ENCODE measurements at places on chromosomes 16 and 17.

DNA sequence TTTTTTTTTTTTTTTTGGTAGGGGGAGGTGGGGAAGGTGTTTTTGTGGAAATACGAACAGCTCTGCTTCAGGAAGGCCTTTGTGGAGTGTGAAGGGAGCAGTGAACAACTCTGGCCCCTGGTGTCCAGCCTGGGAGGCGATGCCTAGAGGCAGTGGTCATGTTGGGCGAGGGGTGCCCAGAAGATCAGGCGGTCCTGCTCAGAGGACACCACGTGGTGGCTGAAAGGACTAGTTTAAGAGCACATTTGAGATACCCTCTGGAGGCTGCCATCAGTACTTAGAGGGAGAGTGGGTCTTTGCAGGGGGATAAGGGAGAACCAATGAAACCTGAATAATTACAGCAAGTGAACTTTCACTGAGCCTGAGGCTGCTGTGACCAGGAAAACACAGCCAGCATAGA, 40.1 kb upstream of the RHOT1 start:
- no peak for DNase-seq

- no peak for DNase-seq
Measured at GRCh38 chr16:89360760-89361435, 129.5 kb downstream of the ANKRD11 start.

DNA sequence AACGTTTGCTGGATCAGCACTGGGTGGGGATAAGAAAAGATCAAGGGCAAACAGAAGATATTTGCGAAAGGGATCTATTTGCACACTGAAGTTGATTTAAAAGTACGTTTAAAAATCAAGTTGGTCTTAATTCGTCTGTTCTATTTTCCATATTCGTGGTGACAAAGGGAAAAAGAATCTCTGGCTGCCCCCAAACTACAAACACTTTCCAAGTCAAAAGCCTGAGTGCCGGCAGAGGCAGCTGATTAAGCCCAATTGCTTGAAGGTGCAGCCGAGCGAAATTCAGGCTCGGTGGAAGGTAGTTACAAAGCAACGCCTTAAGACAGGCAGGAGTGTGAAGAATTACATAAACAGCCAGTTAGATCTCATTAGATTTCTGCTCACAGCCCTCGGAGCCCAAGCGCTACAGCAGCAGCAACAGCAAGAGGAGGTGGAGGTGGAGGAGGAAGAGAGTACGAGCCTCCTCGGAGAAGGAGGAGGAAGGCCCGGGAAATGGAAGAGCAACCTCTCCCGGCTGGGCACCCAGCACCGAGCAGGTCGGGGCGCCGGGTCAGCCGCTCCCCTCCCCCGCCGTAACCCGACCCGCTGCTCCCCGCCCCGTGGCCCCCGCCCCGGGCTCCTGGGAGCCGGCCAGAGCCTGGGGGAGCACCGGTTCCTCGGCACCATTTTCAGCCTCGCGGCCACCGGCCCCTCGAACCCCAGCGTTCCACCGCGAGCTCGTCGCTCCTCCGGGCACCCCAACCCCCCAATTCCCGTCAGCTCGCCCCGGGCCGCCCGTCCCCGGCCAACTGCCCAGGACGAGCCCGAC, 890 bp downstream of the TOB1 start:
- DNase-seq, result peak; percentile 37

DNA sequence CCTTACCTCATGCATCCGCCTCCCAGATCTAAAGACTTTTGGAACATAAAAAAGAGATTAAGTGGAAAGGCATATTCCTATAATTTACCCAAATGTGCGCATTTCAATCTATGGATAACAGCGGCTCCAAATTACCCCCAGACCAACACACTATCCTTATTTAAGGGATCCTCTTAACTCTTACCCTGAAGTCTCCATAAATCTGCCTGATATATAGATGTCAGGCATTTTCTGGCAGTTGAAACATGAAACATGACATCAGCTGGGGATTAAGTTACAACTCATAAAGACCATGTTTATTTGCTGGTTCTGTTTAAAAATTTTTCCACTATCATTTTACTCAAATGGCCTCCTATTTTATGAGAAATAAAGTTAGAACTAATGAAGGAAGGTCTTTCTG, 478.5 kb upstream of the SALL1 start:
- DNase-seq, result no peak

- no peak for DNase-seq
Measured at GRCh38 chr17:78971756-78972506, 7.8 kb downstream of the LGALS3BP start.

DNA sequence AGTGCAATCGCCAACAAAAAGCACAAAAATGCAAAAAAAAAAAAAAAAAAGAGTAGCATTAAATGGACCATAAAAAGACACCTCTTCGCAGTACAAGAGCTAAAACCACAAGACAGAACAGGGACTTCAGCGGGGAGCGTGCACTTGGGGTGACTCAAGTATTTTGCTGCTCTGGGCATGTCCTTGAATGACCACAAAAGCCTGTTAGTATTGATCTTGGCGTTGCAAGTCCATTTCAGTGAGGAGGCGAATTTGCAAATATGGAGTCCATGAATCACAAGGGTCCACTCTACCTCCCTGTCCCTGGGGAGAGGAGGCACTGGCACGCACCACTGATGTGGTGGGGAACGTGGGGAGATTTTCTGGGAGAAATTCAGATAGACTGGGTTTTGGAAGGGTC, 78.9 kb downstream of the CNGB1 start:
- peak; percentile 92 for DNase-seq

Data from RPMI7951 (cell line).